Right hindlimb (tissue), 1 donor: ENCODE measurements at places on chromosomes 16 and 17.

- no peak for DNase-seq
Measured at GRCh38 chr17:50292465-50292864, 18.2 kb downstream of the TMEM92 start.

- DNase-seq, result no peak
Measured at GRCh38 chr16:80656711-80657150, 115.9 kb downstream of the DYNLRB2 start.

DNA sequence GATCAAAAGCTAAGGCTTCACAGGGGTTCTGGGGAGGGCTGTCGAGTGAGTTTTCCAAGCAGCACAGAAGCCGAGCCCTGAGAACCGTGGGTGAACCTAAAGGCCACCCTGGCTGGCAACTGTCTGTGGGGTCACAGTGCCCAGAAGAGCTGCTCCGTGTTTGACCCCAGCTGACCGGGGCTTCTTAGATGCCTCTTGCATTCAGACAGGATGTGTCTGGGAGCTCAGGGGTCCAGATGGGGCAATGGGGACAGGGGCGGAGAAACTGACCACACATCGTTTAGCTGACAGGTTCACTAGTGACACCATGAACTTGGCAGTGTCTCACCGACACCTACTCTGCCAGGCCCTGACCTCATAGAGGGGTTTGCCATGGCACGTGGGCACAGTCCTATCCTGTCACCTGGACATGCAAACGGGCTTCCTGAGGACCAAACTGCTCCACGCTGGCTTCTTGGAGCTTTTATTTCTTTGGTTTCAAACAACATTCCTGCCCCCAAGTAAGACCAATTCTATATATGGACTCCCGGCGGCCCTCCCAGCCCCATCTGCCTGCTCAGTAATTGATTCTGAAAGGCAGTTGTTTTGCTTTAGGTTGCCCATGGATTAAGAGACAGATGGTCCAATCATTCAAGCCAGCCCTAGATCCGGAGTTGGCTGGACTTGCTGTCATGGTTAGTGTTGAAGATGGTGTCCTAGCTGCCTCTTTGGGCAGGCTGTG lies 22.2 kb downstream of the WSCD1 start:
- DNase-seq, result peak; percentile 69

DNA sequence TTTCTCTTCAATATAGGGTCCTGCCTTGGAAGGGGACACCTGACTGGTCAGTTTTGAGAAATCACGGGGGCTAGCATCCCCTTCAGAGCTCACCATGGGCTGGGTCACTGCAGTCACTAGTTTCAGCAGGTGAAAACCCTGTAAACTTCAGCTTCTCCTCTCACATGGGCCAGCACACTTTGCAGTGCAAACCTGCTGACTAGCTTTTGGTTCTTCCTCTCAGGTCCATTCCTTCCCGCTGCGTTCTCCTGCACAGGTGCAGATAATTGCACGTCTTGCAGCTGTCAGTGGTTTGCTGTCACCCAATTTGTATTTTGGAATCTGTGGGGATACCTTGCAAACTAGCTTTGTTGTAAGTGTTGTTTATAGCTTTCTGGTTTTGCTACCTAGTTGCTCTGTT lies 95.1 kb downstream of the LYRM1 start:
- DNase-seq, result no peak

GRCh38 chr17:38464723-38465390 lies 36.6 kb downstream of the ARHGAP23 start:
- peak; percentile 95 for DNase-seq

- DNase-seq, result no peak
Measured at GRCh38 chr16:2204416-2205103, 694 bp upstream of the MLST8 start.

DNA sequence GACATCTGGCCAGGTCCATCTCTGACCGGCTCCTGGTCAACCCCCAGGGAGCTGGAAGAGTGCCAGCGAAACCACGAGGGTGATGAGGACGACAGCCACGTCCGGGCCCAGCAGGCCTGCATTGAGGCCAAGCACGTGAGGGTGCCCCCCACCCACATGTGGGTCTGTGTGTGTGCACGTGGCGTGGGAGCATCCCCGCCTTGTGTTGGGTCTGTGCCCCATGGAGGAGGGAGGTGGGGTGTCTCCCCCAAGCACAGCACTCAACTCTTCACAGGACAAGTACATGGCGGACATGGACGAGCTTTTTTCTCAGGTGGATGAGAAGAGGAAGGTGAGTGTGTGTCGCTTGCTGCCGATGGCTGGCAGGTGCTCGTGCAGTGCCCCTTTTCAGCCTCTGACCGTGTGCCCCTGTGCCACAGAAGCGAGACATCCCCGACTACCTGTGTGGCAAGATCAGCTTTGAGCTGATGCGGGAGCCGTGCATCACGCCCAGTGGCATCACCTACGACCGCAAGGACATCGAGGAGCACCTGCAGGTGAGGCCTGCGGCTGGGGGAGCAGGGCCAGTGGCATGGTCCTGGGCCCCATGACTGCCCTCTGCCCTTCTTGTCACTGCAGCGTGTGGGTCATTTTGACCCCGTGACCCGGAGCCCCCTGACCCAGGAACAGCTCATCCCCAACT lies 1.7 kb downstream of the STUB1 start:
- no peak for DNase-seq

DNA sequence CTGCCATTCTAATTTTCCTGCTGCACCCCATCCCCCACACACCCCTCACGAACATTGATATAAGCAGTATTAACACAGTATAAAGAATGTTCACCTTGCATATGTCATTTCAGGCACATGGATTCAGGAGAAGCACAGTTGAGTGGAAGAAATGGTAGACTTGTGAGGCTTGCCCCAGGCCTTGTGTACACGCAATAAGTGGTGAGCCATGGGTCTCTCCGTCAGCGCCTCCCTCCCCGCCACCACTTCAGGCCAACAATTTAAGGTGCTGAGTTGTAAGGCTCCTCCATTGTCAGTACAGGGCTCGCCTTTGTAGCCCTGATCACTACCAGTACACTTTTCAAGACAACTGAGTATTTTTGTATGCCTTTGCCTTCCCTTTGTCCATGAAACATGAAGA lies 12.2 kb upstream of the CLEC18C start:
- DNase-seq, result no peak

- no peak for DNase-seq
Measured at GRCh38 chr17:38733982-38734973, 4.1 kb downstream of the CISD3 start.

GRCh38 chr17:77995146-77995852 lies 36.8 kb downstream of the TNRC6C start:
- no peak for DNase-seq

DNA sequence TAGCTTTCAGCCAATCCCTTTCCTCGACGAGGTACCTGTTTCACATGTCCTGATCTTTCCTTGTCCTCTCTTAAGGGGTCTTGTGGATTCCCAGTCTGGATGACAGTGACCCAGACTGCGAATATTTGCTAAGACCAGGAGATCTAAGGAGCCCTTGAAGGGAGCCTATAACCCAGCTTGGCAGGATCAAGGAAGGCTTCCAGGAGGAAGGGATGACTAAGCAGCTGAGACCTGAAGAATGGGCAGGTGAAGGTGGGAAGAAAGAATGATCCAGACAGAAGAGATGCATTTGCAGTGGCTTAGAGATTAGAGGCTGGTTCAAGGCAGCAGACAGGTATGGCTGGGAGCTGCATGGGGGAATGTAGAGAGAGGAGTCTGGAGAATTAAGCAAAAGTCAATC lies 1.9 kb upstream of the PDK2 start:
- DNase-seq, result no peak

GRCh38 chr16:8194794-8195193 lies 395.5 kb downstream of the TMEM114 start:
- no peak for DNase-seq

DNA sequence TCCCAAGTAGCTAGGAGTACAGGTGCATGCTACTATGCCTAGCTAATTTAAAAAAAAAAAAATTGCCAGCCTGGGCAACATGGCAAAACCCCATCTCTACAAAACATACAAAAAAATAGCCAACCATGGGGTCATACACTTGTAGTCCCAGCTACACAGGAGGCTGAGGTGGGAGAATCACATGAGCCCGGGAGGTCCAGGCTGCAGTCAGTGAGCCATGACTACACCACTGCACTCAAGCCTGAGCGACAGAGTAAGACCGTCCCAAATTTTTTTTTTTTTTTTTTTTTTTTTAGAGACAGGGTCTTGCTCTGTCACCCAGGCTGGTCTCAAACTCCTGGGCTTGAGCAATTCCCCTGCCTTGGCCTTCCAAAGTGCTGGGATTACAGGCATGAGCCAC lies 14.8 kb downstream of the CHAD start:
- DNase-seq, result no peak

- no peak for DNase-seq
Measured at GRCh38 chr16:82937926-82938520, 311.3 kb downstream of the CDH13 start.

GRCh38 chr16:28822520-28823290 lies at the start of gene ATXN2L:
Gene ATXN2L, plus strand, starts transcription at chr16:28822999. Its CDS starts 261 bp downstream, at chr16:28823260.
- DNase-seq, result peak; percentile 95

DNA sequence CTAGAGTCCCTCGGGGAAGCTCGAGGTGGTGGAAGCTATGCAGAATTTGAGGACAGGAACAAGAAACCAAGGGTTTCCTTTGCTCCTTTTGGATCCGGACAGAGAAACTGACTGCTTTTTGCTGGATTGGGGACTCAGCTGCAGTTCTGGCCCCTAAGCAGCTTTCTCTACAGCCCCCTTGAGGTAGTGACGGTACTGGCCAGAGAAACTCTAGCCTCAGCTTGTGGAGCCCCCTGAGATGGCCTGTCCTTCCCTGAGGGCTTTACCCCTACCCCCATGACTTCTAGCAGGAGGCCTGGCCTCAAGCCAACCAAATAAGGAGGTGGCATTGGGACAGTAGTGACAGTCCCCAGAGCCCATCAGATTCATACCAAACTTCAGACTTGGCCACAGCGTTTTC lies 118.1 kb downstream of the IRX5 start:
- no peak for DNase-seq

DNA sequence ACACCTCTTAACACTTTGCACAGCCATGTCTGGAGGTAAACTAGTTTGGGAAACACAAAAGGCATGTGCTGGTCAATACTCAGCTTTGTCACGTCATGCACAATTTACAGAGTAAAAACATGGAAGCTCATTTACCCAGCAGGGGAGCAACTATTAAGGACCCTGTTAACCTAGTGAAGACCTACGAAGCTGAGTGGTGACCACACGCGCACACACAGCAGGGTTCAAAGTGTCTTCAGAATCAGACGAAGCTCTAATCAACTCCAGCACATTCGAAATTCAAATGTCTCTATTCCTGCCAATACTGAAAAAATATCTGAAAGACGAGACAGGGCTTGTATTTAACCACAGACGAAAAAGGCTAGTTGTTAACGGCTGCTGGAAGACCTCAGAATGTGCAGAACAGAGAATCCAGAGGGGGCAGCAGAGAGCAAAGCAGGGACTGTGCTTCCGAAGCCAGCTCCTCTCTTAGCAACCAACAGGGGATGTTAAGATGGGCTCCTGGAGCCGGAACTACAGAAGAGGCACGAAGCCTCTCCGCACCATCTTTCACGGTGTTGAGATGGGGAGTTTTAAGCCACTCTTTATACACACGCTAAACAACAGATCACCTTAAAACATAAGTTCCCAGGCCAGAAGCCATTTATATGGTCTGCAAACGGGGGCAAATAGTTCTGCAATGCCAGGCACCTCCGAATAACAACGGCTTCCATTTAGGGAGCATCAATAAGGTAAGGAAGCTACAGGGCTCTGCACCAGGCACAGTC lies 45.7 kb downstream of the CMTM4 start:
- DNase-seq, result peak; percentile 91

GRCh38 chr17:9811086-9811485 lies 10.8 kb downstream of the GSG1L2 start:
- DNase-seq, result no peak

DNA sequence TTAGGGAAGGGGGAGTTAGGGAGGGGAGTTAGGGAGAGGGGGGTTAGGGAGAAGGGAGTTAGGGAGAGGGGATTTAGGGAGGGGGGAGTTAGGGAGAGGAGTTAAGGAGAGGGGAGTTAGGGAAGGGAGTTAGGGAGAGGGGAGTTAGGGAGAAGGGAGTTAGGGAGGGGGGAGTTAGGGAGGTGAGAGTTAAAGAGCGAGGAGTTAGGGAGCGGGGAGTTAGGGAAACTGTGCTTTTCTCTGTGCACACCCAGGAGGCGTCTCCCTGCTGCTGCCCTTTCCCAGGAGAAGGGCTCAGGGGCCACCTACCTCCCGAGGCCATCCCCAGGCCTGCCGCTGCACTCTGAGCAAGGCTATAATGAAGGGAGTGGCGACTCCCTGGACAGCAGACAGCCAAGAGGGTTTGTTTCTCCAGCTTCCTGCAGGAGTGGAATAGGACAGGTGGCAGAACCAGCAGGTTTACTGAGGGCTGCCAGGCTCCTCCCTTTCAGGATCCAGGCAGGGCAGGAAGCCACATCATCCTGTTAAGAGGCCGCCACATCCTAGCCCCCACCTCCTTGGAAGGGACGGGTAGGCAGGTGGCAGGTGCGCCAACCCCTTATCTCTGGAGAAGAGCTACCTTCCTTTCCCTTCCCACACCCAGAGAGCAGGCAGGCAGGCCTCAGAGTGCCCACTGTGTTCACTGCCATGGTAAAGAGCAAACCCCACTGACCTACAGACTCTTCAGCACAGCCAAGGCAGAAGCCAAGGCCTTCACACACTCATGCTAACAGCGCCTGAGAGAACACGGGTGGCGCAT lies 4.3 kb downstream of the CANT1 start:
- DNase-seq, result peak; percentile 10

- DNase-seq, result no peak
Measured at GRCh38 chr16:50425648-50426047, 56.9 kb upstream of the BRD7 start.

DNA sequence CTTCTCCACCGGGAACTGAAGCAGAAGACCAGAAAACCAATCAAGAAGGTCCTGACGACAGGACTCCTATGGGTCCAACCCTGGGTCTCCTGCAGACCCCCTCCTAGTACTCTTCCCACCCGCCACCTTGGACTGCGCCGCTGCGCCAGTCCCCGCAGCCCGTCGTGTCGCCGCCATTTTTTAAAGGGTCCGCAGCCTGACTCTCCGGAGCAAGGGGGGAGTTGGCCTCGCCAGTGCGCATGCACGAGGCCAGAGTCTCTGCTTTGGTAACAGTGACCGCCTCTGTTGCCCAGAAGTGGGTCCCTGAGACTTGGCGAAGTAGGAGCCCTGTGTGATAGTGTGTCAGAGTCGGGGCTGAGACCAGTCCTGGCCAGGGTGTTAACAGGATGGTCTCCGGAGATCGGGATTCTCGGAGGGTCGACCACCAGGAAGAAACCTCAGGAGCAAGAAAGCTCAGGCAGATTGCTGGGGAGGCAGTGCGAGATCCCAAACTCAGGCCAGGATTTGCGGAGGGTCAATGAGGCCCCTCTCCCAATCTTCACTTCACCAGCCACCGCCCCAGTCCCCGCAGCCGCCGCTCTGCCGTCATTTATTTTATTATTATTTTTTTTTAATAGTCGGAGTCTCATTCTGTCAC lies 612.5 kb downstream of the KCNJ18 start:
- no peak for DNase-seq

DNA sequence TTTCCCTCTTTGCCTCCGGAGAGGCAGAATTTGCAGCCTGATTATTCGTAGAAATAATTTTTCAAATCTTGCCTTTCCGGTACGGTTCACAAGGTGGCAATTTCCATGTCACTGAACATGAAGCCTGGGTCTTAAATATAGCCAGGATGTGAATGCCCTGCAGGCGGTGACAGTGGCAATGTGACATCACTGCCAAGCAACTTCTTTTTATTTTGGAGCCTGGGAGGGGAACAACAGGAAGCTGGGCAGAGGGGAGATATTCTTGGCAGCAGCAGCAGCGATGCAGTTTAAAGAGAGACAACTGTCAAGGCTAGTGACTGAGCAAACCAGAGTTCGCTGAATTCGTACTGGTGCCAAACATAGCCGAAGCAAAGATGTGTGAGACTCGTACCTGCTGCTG lies 171.1 kb downstream of the SNX29 start:
- peak; percentile 57 for DNase-seq
